ENCODE measurements at places on chromosomes 16 and 17.

DNA sequence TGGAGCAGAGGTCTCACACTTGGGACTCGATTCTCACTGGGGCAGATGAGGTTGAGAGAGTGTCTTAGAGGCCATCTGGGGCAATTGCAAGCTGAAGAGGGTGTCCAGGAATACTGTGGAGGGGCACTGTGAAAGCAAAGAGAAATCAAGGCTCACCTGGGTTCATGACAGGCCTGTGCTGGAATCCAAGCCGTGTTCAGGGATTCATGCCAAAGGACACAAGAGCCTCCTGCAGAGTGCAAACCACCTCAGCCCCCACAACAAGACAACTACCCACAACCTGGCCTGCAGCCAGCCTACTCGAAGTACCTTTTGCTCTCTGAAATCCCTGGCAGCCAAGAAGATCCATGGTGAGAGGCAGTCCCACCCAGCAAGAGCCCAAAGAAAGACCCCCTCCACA, 2334.2 kb downstream of the TP53TG3F start:
- no peak for DNase-seq

DNA sequence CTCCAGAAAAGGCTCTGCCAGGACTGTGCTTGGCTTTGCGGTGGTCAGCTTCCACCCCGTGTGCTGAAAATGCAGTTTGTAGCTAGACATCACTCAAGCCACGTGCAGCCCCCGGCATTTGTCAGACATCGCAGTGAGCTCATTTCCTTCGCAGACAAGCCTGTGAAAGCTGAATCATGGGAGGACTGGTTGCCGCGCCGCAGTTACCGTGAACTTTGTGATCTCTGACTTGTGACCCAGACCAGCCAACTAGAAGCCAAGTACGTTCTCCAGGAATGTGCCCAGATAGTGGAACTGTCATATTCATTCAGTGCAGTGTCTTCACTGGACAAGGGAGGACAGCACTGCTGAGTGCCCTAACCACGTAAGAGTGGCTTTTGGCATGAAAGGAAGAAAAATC, 58.1 kb downstream of the NDE1 start:
- DNase-seq: no peak

DNA sequence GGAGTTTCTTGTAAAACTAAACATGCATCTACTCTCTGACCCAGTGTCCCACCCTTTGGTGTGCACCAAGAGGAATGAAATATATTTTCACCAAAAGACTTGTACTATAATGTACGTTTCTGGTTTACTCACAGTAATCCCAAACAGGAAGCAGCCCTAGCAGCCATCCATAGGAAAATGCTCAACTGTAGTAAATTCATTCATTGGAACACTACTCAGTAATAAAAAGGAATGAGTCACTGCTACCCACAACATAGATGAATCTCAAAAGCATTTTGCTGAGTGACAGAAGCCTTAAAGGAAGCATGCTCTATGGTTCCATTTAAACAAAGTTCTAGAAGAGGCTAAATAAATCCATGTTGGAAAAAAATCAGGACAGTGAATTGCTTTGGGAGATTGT, 37.6 kb upstream of the DHRS7B start:
- no peak for DNase-seq

DNA sequence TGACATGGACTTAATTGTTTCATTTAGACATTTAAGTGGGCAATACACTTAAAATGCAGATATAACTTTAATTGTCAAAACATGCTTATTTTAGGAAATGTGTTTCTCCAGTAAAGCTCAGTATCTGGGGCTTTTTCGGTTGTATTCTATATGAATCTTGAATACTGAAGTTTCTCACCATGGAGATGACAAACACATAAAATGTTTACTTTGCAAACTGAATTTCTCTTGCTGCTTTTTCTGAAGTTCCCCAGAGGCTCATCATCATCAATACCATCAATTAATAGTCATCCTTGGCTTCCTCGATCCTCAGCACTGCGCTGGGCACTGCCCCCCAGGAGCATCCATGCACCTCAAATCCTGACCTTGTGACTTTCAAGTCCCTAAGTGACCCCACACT, 227.3 kb downstream of the WWOX start:
- no peak for DNase-seq

- no peak for DNase-seq
These were observed 31.0 kb upstream of the SLC5A10 start for GRCh38 chr17:18920911-18921441.

Data from erythroblast (primary cell).